ENCODE measurements at places on chromosomes 1 and 21.

DNA sequence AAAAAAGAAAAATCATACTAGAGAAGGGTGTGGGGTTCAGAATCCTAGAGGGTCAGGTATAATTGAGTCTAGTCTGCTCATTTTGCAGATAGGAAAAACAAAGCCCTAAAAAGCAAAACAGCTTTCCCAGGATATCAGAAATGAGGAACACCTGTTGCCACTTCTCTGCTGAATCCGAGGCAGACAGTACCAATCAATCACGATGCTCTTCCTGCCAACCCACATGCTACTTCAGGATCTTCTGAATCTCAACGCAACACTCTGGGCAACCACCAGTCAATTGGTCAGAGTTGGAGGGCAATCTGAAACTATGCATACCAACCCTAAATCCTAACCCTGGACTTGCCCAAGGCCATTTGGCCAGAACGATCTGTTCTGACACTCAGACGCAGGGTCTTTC is 128.3 kb downstream of the EPHB2 start:
- no peak for DNase-seq

DNA sequence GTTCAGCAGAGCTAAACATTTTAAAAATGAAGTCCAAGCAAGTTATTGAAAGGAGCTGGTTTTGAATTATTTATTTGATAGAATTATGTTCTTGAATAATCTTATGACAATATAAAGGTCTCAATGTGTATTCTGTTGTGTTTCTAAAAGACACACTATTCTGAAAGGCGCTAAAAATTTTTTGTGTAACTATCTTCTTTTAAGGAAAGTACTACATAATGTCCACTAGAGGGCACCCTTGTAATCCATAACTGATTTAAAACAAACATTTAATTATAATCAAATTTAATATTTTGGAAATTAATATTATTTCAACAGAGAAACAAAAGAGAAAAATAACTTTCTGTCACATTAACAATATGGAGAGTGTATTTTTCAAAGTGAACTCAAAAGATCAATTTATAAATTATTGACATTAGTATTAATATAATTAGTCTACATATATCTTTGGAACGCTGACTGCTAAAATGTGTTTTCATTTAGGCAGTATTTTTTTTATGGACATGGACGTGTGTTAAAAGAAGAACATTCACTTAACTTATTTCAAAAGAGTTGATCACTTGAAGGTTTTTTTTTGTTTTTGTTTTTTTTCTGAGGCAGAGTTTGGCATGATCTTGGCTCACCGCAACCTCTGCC is 248.4 kb downstream of the DENND1B start:
- DNase-seq, result peak; percentile 45

- no peak for DNase-seq
These were observed 358.0 kb upstream of the C1orf87 start for GRCh38 chr1:60431593-60431992.

DNA sequence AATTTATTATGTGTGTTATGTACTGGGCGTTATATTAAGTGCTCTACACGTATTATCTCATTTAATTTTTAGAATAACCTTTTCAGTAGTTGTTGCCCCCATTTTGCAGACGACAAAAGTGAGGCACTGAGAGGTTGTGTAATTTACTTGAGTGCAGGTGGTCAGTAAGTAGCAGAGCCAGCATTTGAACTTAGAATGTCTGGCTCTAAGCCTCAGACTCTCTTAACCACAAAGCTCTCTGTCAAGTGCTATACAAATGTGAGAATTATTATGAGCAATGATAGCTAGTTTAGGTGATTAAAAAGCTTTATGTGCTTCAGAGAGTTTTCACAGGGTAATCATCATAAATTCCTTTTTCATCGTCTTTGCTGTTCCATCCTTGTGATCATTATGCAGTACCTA is 96.3 kb upstream of the UBE2U start:
- no peak for DNase-seq

- no peak for DNase-seq
These were observed 775 bp upstream of the TMEM63A start for GRCh38 chr1:225882694-225883615.

DNA sequence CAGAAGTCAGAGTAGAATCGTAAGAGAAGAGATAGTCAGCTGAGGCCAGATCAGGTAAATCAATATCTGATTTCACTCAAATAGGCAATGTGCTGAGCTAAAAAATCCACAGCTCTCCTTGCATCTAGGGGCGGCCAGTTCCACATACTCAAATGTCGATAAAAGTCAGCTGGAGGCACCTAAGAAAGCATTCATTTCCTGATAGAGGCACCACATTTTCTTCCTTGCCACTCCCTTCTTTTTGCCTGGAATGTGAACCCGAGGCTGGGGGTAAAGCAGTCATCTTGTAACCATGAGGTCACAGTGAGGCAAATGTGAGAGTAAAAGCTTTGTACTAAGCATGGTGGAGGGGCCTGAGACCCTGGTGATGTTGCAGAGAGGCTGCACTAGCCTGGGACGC is 24.2 kb upstream of the CTPS1 start:
- DNase-seq, result no peak

GRCh38 chr1:165342587-165342986 is 13.9 kb downstream of the LMX1A start:
- peak; percentile 21 for DNase-seq

DNA sequence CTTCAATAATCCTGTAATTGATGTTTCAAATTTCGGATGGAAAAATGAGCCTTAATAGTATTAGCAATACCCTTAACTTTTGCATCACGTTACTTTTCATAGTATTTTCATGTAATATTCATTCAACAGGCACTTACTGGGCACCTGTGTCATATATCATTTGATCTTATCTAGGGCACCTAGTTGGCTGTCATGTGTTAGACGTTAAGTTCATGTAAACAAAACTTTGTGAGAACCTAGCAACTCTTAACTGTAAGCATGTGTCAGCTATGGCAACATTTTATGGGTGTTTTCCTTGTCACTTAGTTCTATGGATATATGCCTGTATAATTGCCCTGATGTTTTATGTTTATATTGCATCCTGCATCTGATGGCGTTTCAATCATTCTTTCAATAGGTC is 777 bp downstream of the LAMC2 start:
- DNase-seq, result no peak

GRCh38 chr1:180586671-180587155 is 27.9 kb downstream of the OVAAL start:
- peak; percentile 86 for DNase-seq

DNA sequence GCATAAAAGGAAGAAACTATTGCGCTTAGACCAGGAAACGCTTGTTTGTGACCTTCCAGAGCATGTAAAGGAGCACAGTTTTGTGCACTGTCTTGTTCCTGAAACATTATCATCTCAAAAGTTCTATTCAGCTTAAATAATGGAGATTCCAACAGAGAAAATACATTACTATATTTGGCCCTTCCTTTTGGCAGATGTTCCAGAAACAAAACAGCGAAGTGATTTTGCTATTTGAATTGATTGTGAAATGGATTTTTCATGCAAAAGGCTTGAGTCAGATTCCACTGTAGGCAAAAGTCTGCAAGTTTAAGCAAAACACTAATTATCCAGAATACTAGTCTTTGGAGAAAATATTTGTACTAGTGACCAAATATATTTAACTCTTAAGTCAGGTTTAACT is 80.3 kb upstream of the PTBP2 start:
- DNase-seq, result no peak

GRCh38 chr1:110240476-110241210 is 30.5 kb downstream of the KCNC4 start:
- DNase-seq, result peak; percentile 52

DNA sequence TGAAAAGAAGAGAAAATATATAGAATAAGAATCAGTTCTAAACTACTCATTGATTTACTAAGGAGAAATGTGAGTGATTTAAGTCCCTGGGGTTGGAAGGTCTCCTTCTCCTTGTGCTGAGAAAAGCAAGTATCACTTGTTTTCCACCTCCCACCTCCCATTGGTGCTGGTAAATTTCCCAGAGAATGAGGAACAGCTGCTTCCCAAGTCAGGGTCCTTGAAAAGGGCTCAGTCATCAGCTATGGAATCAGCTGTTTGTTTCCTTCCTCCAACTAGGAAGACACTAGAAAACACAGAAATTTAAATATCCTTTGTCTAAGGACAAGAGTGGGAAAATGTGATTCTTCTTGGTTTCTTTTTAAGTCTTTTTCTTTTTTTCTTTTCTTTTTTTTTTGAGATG is 131.3 kb upstream of the C1orf21 start:
- no peak for DNase-seq

DNA sequence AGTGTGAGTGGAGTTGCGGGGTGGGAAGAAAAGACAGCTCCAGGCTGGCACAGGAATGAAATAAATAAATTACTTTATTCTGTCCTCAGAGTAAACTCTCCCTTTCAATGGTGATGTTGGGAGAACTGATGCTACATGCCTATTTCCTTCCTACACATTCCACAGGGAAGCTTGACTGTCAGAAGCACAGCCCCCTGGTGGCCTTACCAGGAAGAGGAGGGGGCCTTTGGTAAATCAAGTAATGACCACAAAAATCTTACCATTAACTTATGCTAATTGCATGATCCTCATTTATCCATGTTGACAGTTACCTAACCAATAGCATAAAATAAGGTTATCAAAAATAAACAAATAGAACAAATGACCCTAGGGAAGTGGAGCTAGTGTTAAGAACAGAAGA is 605.0 kb upstream of the PKN2 start:
- no peak for DNase-seq

- DNase-seq, result no peak
These were observed 37.9 kb downstream of the WNT4 start for GRCh38 chr1:22104865-22105437.

GRCh38 chr1:216332003-216332402 is 91.2 kb downstream of the USH2A start:
- DNase-seq, result no peak

- no peak for DNase-seq
These were observed 27.1 kb downstream of the CITED4 start for GRCh38 chr1:40834968-40835545.

DNA sequence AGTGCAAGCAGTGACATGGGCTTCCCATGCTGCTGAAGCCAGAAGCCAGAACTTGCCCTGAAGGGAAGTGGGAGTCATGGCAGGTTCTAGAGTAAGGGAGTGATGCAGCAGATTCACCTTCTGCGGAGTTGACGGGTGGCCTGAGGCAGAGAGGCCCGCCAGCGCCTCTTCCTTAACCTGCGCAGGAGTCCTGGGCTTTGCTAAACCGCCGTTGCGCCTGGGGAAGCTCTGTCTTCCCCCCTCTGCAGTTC is 67.3 kb downstream of the OBSCN start:
- no peak for DNase-seq

GRCh38 chr21:15706696-15707095 is 23.1 kb upstream of the USP25 start:
- no peak for DNase-seq

GRCh38 chr1:6100861-6101783 is 55.4 kb downstream of the KCNAB2 start:
- no peak for DNase-seq

GRCh38 chr1:212951126-212951946 is 995 bp downstream of the VASH2 start:
- DNase-seq, result no peak

- DNase-seq, result no peak
These were observed 51.3 kb downstream of the MAST2 start for GRCh38 chr1:45854724-45855123.

DNA sequence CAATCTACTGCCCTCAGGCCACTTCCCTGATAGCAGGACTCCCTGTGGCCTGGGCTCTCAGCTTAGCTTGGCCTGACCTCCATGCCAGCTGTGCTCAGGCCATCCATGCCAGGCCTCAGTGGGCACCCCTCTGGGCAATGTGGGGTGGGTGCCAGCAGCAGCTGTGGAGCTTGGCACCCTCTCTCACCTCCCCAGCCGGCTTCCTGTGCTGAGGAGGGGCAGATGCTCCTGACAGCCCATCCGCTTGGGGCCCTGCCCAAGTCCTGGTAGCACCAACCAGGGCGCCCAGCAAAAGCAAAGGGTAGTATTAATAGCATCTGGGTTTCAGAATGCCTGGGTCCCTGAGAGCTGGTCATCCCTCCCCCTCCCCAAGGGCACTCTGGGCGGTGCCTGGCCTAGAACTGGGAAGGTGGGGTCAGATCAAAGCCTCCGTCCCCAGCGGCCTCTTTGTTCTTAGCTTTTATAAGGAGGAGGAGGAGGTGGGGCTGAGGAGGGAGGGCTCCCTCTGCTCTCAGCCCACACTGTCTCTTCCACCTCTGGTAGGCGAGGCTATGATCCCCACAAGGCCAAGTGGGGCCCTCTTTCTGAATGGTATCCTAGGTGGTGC is 6.1 kb downstream of the EFNA4 start:
- peak; percentile 67 for DNase-seq

DNA sequence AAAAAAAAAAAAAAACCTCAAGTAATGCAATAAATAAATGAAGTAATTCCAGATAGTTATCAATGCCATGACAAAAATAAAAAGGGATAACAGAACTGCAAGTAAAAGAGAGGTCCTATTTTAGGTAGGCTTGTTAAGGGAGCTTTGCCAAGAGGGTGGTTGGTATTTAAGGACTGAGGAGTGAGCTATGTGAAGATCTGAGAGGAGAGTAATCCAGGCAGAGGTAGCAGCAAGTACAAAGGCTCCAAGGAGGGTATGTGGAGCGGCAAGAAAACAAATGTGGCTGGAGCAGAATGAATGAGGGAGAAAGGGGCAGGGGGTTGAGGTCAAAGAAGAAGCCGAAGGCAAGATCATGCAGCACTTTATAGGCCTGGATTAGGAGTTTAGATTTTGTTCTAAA is 59.9 kb upstream of the CDC42BPA start:
- no peak for DNase-seq

DNA sequence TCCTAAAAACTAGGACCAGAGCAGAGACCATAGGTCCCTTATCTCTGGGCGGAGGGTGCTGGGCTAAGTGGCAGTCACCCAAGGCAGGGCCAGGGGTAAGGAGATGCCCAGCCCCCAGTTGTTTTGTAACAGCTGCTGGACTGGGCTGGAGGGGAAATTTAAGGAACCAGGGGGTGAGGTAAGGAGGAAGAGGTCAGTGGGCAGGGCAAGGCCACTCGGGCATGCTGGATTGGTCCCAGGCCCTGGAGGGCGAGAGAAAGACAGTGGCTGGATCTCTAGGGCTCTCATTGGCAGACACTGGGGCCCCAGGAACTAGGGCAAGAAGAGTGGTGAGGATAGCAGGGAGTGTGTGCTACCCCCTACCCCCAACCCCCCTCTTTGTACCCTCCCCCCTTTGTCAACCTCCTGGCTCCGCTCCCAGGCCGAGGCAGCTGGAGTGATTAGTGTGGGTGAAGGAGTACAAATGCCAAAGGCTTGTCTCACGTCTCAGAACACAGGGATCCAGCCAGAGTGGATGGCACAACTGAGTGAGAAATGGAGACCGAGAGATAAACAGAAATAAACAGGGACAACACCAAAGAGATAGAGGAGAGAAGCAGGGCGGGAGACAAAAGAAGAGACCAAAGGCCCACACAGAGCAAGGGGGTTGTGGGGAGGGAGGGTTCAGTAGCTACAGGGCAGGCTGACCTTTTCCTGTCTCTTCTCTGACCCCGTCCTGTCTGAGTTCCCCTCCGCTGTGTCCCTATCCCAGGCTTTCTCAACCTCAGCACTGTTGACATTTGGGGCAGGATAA is 20.5 kb upstream of the THRAP3 start:
- DNase-seq, result peak; percentile 69

DNA sequence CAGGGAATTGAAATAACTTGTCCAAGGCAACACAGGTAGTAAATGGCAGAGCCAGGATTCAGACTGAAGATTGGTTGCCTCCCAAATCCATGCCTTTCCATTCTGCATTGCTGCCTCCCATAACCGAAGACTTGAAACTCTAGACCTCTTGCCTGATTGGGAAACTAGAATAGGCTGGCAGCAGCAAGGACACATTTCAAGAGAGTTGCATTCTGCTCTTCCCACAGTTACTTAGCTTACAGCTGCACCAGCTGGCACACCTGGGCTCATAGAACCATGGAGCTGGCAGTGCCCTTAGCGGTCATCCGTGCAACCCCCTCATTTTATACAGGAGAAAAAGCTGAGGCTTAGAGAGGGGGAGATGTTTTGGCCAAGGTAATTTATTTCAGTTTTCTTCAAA is 8.0 kb downstream of the TRNAU1AP start:
- DNase-seq, result no peak

Data from NCI-H2171 treated with DMSO at 0.1 percent for 48 hours (cell line).